ENCODE measurements at places on chromosomes 1 and 21. TPM values are rescaled to one million over a fixed set of nuclear protein-coding genes. Genes with fewer than 3 reads are reported as not detected.

- DNase-seq, result no peak
Measured at GRCh38 chr1:183630748-183631147, 4.8 kb downstream of the ARPC5 start.

The SLC44A3 gene
- 2.7 TPM for total RNA-seq

GRCh38 chr1:55329091-55329490 lies 113.9 kb upstream of the USP24 start:
- DNase-seq, result no peak

The OR2M3 gene
- total RNA-seq, result not detected

GRCh38 chr1:115865704-115866380 lies 24.9 kb upstream of the NHLH2 start:
- no peak for DNase-seq

The VTCN1 gene
- total RNA-seq, result not detected
